Skin of body (tissue), 3 donors: ENCODE measurements at places on chromosomes 2 and 18. TPM values are rescaled to one million over a fixed set of nuclear protein-coding genes. Genes with fewer than 3 reads are reported as not detected.

Gene TEKT4
- not detected for total RNA-seq

Gene BOK
- total RNA-seq: 17.9 TPM

Gene SNTG2
- 5.2 TPM for total RNA-seq

Gene POTEJ
- total RNA-seq: 0.10 TPM

Gene BMP10
- not detected for total RNA-seq

Gene PLCL1
- 10.9 TPM for total RNA-seq

Gene RAB6D
- not detected for total RNA-seq

Gene IKZF2
- 4.4 TPM for total RNA-seq

Gene HOXD11
- total RNA-seq: not detected

Gene ARID5A
- total RNA-seq: 16.2 TPM

Gene TBR1
- total RNA-seq: 0.30 TPM

Gene SRD5A2
- not detected for total RNA-seq

Gene C2orf69
- 10.8 TPM for total RNA-seq

Gene CNDP1
- 0.10 TPM for total RNA-seq

Gene GPR55
- not detected for total RNA-seq

Gene PTH2R
- total RNA-seq: 0.10 TPM
